ENCODE measurements at places on chromosomes 13 and 19.

DNA sequence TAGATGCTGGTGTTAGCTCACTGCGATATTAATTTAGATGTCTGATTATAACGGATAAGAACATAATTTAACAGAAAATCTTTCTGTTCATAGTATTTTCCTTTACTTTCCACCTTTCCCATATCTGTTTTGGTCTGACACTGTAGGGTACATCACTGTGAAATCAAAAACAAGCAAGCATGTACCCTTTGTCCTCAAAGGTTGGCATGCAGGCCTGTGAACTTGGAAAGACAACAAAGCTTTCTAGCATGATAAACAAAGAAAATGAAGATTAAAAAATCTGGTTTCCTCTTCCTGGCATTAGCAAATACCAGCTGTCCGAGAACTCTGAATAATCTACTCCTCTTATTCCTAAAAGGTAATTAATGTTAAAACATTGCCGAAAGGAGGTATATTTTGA, 31.6 kb downstream of the THSD1 start:
- no peak for DNase-seq

- no peak for DNase-seq
These were observed 173.9 kb upstream of the UBL3 start for GRCh38 chr13:30024125-30024865.

DNA sequence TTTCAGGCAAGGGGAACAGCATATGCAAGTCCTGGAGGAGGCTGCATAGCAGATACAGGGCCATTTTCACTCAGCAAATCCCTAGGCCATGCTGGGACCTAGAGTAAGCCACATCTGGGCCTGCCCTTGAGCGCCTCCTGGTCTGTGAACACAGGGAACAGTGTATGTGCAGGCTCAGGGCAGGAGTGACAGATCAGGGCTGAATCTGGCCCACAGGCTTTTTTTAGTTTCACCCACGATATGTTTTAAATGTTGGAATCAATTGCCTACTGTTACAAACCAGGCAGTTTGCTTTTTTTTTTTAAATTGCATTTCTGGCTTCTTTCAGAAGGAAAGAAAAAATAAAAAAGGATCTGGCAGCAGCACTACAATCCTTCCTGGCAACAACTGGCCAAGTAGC, 1.5 kb upstream of the TMEM145 start:
- DNase-seq = peak; percentile 25

- DNase-seq = no peak
These were observed 123.5 kb upstream of the CACNA1A start for GRCh38 chr19:13629687-13630357.

GRCh38 chr13:32430018-32430747, 2.3 kb upstream of the N4BP2L1 start:
- no peak for DNase-seq

DNA sequence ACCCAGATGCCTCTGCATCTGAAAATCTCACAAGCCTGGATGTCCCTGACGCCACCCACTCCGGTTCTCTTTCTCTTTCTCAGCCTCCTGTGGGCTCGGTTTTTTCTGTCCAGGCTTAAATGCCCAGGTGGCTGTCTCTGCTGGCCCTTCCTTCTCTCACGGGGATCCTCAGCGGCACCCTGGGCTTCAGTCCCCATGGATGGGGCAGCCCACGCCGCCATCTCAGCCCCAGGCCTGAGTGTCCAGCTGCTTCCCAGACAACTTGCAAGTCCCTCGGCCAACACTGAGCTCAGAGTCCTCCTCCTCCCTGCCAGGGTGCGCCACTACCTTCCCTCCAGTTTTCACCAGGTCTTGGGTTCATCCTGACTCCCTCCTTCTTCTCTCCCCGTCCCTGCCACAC, 6.4 kb downstream of the FBN3 start:
- DNase-seq = no peak

- no peak for DNase-seq
These were observed 10.2 kb downstream of the CEACAM18 start for GRCh38 chr19:51488491-51488890.
